ENCODE measurements at places on chromosomes 7 and 10.

- no peak for DNase-seq
Measured at GRCh38 chr10:44312401-44312800, 72.5 kb downstream of the CXCL12 start.

GRCh38 chr7:28865601-28866144, 92.5 kb downstream of the TRIL start:
- no peak for DNase-seq

- DNase-seq = no peak
Measured at GRCh38 chr7:19587291-19587690, 121.5 kb downstream of the POLR1F start.

DNA sequence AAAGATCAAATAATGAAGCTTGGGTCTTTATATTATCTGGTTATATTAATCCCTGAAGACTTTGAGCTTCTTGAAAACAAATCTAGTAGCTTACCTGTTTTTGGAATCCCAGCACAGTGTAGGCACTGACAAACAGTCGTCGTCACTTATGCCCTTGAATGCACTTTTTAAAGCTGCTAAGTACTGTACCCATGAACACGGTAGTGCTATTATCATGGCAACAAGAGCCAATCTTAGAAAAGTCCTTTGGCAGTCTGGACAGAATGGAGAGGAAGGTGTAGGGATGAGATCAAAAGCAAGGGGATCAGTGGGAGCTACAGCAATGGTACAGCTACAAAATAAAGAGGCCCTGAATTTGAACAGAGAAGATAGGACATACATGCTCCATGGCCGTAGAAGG, 9.4 kb downstream of the SLC25A13 start:
- no peak for DNase-seq

- no peak for DNase-seq
Measured at GRCh38 chr7:2941216-2941859, 97.2 kb upstream of the GNA12 start.

GRCh38 chr7:25223206-25223605, 5.1 kb downstream of the NPVF start:
- DNase-seq = no peak

DNA sequence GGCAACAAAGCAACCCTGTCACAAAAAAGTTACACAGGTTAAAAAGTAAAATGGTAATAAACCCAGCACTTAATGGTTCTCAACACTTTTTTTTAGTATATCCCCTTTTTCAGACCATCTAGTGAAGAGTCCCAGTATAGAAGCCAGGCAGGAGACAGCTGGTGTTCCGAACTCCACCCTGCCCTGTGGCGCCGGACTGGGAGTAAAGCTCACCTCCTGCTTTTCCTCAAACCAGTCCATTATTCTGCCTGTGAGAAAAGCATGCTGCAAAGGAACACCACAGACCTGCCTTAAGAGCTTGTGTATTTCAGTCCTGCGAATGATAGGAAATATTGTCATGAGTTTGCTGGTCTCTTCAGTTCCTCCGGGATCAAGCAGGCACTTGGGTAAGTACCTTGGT, 81.0 kb downstream of the EZH2 start:
- DNase-seq = no peak

GRCh38 chr7:130114374-130114773, 44.0 kb downstream of the KLHDC10 start:
- DNase-seq = no peak

DNA sequence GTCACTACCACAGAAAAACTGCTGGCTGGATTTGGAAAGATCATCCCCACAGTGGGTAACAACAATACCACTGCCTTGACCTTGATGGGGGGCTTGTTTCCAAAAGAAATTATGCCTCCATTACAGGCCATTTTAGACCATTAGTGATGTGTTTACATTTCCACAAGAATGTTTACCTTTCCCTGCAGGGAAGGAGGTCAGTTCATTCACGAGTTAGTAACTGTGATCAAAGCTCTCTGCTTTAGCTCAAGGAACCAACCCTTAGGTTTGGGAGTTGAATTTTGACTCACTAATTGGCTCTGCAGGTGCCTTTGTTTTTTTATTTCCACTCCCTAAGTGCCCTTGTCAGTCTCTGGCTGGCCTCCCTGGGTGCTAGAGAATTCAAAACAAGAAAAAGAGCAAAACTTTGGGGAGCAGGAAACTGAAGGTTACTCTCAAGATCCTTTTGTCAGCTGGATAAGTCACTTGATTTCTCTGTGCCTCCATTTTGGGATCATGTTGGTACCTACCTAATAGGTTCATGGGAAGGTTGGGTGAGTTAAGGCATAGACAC, 41.1 kb upstream of the NUPR2 start:
- DNase-seq = no peak

- no peak for DNase-seq
Measured at GRCh38 chr10:60853637-60854036, 75.4 kb downstream of the CDK1 start.

DNA sequence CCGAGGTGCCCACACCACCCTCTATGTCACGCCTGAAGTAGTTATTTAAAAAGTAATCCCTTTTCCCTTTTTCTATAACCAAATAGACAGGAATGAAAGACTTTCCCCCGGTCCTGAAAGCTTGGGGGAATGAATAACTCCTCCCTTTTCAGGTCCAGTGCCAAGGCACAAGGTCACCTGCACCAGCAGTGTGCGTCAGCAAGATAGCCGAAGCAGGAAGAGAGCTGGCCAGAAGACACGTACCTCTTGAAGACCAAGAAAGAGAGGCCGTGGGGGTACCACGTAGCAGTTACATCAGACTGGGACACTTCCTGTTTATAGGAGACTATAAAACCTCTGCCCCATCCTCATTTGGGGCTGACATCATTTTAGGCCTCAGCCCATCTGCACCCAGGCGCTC, 10.7 kb upstream of the AKR1B1 start:
- no peak for DNase-seq

GRCh38 chr7:128309976-128310375, 33.7 kb downstream of the RBM28 start:
- DNase-seq = no peak

DNA sequence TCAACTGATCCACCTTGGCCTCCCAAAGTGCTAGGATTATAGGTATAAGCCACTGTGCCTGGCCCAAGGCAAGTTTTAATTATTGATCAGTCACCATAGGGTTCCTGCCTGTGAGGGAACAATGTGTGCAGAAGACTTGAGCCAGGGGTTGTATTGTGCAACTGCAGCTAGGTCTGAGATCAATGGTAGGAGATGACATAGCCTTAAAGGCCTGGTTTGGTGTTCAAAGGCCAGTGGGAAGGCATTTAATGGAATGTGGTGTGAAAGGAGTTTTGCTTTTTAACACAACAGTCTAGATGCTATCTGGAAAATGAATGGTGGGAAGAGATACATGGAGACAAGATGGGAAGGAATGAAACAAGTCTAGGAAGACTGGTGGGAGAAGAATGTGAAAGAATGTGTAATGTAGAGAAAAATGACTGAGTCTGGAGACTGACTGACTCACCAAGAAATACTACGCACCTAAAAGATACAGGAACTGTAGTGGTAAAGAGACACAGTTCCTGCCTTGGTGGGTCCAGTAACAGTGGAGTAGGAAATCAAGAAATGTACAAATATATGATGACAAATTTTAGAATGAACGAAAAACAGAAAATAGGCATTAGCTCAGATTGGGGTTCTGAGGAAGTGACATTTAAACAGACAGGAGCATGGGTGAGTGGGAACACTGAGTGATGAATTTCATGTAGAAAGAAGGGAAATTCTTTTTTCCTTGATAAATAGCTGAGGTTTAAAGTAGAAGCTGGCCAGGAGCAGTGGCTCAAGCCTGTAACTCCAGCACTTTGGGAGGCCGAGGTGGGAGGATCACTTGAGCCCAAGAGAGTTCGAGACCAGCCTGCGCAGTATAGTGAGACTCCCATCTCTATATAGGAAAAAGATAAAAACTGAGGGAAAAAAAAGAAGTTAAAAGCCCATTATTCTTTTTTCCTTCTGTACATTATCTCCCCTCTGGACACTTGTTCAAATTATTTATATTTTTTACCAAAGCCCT, 9.4 kb downstream of the HNRNPF start:
- no peak for DNase-seq

GRCh38 chr10:17816199-17816598, 7.1 kb downstream of the MRC1 start:
- no peak for DNase-seq

DNA sequence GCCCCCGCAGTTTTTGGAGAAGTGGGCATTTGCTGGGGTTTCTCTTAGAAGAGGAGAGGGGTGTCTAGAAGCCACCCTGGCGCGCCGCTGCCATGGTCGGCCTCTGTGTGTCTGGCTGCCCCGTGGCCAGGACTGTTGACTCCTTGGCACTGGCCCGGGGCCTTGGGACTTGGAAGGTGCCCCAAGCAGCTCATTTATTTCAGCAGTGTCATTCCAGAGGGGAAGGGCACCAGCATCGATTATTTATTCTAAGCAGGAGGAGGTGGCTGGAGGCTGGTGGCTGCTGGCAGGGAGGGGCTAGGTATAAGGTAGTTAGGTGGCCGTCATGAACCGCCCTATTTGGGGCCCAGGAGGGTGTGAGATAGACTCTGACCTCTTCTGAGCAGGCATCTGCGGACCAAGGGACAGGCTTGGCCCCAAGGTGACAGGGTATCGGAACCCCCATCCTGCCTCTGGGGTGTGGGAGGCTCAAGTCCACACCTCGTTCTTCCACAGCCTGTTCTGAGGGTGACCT, 1.6 kb downstream of the GTF2IRD1 start:
- DNase-seq = no peak

DNA sequence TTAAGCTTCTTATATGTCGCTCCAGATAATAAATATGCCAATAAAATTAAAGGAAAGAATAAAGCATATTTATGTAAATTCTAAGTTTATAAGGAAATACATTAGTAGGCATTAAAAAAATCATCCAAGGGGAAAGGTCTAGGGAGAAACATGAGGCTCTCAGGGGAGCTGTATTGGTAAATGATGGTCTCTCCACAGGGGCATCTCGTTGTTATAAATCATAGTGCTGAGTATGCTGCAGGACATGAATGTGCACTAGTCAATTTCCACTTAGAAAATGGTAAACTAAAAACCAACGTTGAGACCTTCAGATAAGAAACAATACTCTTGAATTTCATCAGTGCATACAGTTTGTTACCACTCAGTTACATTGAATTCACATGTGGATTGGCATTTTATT, 194.0 kb upstream of the AHR start:
- DNase-seq = no peak

- DNase-seq = no peak
Measured at GRCh38 chr10:132580143-132580542, 42.6 kb downstream of the INPP5A start.

- no peak for DNase-seq
Measured at GRCh38 chr10:19713800-19714525, 102.3 kb upstream of the PLXDC2 start.

DNA sequence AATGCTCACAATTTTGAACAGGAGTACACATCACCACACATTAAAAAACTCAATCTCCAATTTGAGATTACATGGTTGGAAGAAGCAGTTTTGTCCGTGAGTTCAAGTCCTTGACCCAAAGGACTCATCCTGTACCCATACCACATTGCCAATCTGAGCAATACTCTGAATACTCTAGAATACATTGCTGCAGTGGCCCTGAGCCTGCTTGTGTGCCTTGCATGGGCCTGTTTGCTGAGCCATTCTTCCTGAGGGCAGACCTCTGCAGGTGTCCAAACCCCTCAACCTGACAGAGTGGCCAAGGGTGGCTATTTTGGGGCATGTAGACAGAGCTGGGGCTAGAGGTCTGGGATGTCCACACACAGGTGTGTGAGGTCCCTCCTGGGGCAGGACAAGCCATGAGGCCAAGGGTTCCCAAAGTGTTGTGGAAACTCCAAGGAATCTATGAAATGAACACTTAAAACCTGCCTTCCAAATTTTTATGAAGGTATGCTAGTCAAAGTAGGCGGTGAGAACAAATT, 15.5 kb downstream of the AGMO start:
- no peak for DNase-seq

- DNase-seq = no peak
Measured at GRCh38 chr7:20348125-20348807, 17.6 kb downstream of the ITGB8 start.

DNA sequence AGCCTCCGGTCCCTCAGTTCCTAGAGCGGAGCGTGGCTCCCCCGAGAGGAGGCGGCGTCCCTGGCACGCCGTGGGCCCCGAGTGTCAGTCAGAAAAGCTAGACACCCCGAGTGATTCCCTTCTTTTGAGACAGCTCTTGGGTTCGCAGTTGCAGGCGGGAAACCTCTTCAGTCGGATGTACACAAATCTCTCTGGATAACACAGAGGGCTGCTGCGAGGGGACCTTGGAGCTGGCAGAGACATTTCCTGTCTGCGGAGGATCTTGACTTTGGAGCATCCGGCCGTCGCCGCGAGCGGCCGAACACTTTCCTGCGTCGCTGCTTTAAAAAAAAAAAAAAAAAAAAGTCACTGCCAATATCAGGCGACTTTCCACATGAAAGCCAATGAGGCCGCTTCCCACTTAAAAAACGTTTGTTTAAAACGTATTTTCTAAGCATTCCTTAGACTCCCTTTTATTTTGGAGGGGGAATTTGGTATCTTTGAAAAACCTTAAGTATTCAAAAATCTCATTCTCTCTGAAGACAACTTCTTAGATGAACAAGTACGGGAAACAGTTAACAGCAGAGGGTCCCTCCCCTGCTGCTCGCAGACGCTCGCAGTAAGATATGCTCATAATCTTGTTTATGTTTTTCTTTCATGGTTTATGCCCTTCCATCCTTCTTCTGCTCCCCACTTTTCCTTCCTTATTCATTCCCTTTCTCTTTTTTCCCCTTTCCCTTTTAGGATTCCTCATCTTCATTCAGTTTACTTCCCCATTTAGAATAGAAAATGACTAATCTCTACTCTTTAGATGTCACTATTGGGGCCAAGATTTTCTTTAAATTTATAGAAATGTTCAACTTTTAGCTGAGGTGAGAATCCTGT, 10.0 kb downstream of the HHEX start:
- DNase-seq = no peak

DNA sequence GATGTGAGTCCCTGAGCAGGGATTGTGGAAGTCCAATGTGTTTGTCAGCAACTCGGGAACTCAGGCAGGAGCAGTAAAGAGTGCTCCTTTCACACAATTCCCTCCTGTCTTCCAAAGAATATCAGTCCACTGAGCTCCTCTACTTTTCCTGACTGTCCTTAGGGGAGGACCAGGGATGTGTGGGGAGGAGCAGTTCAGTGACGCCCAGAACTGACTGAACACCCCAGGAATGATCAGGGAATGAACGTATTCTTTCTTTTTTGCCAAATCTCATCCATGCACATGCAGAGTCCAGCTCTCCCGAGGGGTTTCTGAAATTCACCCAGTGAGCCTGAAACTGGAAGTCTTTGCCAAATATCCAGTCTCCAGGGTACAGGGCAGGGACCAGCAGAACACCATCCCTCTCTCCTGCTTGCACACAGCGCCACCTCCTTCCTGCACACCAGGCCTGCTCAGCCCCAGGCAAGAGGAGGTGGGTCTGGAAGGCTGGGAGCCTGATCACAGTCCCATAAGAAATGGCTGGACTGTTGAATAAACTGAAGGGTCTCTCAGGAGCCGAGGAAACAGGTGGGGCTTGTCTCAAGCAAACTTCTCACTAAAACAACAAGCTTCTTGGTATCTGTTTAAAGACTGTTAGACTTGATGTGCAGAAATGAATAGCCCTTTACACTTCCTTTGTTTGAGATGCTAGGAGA, 294.7 kb downstream of the C7orf25 start:
- DNase-seq = no peak

Data from stimulated activated CD4-positive, alpha-beta T cell treated with anti-CD3 and anti-CD28 coated beads, Interleukin-15, amount 100 ng/mL, for 1 hour (primary cell).